GM12878 (cell line): ENCODE measurements at places on chromosomes 1 and 21.

DNA sequence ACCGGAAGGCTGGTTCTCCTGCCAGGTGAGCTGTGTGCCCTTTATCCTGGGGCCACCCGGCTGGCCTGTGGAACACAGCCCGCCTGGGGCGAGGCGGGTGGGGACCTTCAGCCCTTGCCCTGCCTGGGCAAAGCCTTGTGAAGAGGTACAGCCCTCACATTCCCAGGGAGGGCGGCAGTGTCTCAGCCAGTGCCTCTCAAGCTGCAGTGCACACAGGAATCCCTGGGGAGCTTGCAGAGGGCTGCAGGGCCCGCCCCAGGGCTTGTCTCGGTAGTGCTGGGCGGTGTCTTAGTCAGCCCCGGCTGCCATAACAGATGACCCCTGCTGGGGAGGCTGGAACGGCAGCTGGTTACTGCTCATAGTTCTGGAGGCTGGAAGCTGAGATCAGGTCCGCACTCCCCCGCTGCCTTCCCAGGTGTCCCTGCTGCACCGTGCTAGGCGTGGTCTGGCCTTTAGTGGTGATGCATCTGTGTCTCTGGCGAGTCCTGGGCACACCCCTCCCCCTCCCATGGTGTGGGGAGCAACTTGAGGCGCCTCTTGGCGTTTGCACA is 12.6 kb downstream of the DFFB start:
- no peak for DNase-seq
- H3K4me1 ChIP-seq: peaks cover 6% of the 10 kb centered on the region
- no peaks in the 10 kb centered on the region for H3K27me3 ChIP-seq
- H3K4me3 ChIP-seq: no peak overlapping the region

DNA sequence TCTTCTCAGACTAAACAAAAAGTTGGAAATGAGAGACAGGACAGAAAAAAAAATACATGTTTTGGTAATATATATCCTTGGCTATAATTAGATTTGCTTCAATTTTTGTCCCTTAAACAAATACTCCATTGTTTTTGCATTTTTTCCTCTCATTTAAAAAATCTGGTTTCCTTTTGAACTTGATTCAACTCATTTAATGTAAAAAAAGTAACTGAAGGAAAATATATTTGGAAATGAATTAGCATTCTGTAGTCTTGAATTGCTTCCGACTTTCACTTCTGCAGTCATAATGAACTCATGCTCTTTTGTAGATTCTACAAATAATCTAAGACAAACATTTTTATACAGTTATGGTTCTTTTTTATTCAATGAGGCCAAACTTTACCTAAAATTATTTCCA is 309.1 kb downstream of the HMCN1 start:
- H3K27ac ChIP-seq: no peak overlapping the region
- H3K36me3 ChIP-seq: no peaks in the 10 kb centered on the region
- H3K27me3 ChIP-seq: no peaks in the 10 kb centered on the region

- H3K4me3 ChIP-seq: no peak overlapping the region
- no peaks in the 10 kb centered on the region for H3K36me3 ChIP-seq
- no peak overlapping the region for H3K27ac ChIP-seq
- no peaks in the 10 kb centered on the region for H3K27me3 ChIP-seq
- DNase-seq: no peak
- H3K4me1 ChIP-seq: no peaks in the 10 kb centered on the region
These were observed 252.1 kb upstream of the CACYBP start for GRCh38 chr1:174747613-174748012.

DNA sequence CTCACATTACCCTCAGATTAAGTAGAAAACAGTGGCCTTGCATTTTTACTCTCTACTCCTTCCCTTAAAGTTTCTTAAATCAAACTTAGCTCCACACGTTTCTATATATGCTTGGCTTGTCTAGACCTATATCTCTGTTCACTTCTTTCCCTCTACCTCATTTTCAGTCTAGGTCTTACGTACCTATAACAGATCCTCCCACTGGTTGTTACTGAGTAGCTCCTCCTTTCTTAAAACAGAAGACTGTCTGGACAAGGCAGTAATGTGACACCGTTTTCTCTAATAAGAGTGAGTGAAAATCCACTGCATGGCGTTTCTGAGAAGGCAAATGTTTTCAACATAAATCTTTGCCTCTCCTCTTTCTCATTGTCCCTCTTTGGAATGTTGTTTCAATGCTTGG is 211.7 kb upstream of the POGK start:
- H3K36me3 ChIP-seq: no peaks in the 10 kb centered on the region
- no peaks in the 10 kb centered on the region for H3K27me3 ChIP-seq
- H3K4me3 ChIP-seq: no peak overlapping the region
- no peak for DNase-seq

DNA sequence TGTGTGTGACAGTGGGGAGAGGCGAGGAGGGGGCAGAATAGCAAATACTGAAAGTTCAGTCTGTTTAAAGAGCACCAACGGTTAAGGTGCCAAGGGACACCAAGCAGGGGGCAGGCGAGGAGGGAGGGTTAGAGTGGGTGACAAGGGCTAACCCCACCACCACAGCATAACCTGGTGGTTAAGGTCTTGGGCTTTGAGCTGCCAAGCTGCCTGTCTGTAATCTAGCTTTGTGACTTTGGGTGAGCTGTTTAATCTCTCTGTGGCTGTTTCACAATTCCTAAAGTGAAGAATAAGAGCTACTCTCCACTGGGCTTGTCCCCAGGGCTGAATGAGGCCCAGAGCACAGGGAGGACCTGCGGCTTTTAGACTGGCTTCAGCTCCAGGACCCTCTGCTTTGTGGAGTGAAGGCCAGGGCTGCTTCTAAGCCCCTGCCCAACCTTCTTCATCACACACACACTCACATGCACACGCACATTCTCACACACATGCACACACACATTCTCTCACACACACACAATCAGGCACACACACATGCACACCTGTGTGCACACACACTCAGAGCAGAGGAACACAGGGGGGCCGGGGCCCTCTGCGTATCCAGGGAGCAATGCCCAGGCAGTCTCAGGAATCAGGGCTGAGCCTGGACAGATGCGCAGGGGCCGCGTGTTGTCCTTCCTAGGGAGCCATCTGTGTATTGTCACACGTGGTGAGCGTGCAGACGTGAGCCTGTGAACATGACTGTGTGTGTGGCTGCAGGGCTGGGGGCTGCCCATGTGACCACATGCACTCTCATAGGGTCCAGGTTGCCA is 101.6 kb upstream of the TARDBP start:
- H3K27ac ChIP-seq: no peak overlapping the region
- H3K4me3 ChIP-seq: no peak overlapping the region
- DNase-seq: no peak
- no peaks in the 10 kb centered on the region for H3K36me3 ChIP-seq

DNA sequence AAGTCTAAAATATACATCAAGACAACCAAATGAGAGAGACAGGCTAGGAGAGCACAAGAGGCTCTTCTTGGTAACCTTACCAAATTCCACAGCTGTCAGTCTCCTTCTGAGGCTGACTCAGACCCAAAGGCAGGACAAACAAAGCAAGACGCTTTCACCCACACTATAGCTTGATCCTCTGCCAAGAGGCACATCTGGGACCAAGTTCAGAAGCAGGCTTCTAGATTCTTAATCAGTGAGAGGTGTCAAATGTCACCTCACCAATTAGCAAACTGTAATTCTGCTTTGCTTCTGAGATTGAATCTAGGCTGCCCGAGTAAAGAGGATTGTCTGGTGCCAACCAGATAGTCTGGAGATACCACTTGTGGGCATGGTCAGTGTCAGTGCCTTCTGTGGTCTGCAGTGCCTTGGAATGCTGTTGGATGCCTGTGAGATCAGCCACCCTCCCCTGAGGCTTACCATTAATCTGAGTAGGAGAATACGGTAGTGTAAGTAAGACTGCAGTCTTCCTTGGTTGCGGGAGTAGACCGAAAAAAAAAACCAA is 151.0 kb downstream of the FMN2 start:
- H3K4me3 ChIP-seq: no peak overlapping the region
- H3K27me3 ChIP-seq: no peaks in the 10 kb centered on the region
- DNase-seq: no peak
- no peaks in the 10 kb centered on the region for H3K36me3 ChIP-seq
- no peaks in the 10 kb centered on the region for H3K4me1 ChIP-seq
- H3K27ac ChIP-seq: no peak overlapping the region

DNA sequence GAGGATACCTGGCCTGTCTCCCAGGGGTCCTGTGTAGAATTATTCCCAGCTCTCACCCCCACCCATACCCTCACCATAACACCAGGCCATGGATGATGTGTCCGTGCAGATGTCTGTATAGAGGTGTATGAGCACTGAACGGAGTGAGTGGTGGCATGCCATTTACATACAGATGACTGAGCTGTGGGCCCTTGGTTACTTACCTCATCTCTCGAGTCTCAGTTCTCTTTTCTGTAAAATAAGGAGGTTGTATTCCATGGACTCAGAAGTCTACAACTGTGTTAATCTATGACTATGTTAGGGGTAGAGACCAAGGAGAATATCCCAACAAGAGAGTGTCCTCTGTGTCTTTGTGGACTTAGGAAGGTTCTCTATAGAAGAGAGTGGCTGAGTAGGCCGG is 65.6 kb upstream of the CD1D start:
- no peak overlapping the region for H3K27ac ChIP-seq
- no peak for DNase-seq
- H3K27me3 ChIP-seq: peaks cover 19% of the 10 kb centered on the region

GRCh38 chr1:164163289-164163849 is 395.6 kb upstream of the PBX1 start:
- no peak for DNase-seq
- H3K27me3 ChIP-seq: no peaks in the 10 kb centered on the region
- H3K27ac ChIP-seq: no peak overlapping the region
- H3K36me3 ChIP-seq: no peaks in the 10 kb centered on the region
- no peak overlapping the region for H3K4me3 ChIP-seq

DNA sequence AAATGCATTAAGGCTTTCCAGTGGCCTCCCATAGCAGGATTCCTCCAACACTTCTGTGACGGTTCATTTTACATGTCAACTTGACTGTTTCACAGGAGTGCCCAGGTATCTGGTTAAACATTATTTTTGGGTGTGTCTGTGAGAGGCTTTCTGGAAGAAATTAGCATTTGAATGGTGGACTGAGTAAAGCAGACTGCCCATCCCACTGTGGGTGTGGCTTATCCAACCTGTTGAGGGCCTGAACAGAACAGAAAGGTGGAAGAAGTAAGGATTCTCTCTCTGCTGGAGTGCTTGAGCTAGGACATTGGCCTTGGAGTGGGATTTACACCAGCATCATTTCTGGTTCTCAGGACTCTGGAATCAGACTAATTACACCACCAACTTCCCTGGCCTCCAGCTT is 85.6 kb downstream of the RGS7 start:
- no peaks in the 10 kb centered on the region for H3K27me3 ChIP-seq
- no peaks in the 10 kb centered on the region for H3K36me3 ChIP-seq
- H3K4me1 ChIP-seq: no peaks in the 10 kb centered on the region
- no peak overlapping the region for H3K27ac ChIP-seq
- DNase-seq: no peak

GRCh38 chr1:33365560-33365997 is 44.7 kb upstream of the A3GALT2 start:
- no peaks in the 10 kb centered on the region for H3K4me1 ChIP-seq
- H3K36me3 ChIP-seq: no peaks in the 10 kb centered on the region
- no peaks in the 10 kb centered on the region for H3K27me3 ChIP-seq
- no peak for DNase-seq

GRCh38 chr1:234047123-234047522 is 142.6 kb downstream of the SLC35F3 start:
- no peak overlapping the region for H3K4me3 ChIP-seq
- no peaks in the 10 kb centered on the region for H3K4me1 ChIP-seq
- DNase-seq: no peak
- H3K36me3 ChIP-seq: no peaks in the 10 kb centered on the region
- H3K27ac ChIP-seq: no peak overlapping the region

GRCh38 chr1:204196068-204196795 is at the start of gene KISS1:
Gene KISS1, minus strand, starts transcription at chr1:204196491. Its CDS starts 3,615 bp downstream, at chr1:204192876.
- H3K27ac ChIP-seq: no peak within 1 kb of the TSS
- H3K4me3 ChIP-seq: no peak within 1 kb of the TSS
- no peaks in the 10 kb centered on the region for H3K4me1 ChIP-seq
- H3K27me3 ChIP-seq: peaks cover 3% of the 10 kb centered on the region; the same call in 1 of the 2 replicates
- DNase-seq: no peak

DNA sequence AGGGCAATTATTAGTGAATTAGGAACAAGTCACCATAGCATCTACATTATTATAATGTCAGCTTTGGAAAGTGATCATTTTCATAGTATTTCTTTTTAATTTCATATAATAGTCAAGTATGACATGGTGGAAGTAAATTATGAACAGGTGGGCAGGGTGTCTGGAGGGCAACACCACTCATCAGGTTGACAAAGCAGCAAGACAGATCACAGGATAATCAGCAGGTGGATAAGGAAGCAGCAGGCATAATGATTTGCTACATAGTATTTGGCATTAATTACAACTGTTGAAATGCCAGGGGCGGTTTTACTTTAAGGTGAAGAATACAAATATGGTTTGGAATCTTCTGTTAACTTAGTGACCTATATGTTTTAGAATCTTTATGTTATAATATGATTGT is 1342.2 kb downstream of the PLA2G4A start:
- H3K27me3 ChIP-seq: no peaks in the 10 kb centered on the region
- H3K4me1 ChIP-seq: no peaks in the 10 kb centered on the region
- no peak overlapping the region for H3K4me3 ChIP-seq
- no peaks in the 10 kb centered on the region for H3K36me3 ChIP-seq
- DNase-seq: no peak

DNA sequence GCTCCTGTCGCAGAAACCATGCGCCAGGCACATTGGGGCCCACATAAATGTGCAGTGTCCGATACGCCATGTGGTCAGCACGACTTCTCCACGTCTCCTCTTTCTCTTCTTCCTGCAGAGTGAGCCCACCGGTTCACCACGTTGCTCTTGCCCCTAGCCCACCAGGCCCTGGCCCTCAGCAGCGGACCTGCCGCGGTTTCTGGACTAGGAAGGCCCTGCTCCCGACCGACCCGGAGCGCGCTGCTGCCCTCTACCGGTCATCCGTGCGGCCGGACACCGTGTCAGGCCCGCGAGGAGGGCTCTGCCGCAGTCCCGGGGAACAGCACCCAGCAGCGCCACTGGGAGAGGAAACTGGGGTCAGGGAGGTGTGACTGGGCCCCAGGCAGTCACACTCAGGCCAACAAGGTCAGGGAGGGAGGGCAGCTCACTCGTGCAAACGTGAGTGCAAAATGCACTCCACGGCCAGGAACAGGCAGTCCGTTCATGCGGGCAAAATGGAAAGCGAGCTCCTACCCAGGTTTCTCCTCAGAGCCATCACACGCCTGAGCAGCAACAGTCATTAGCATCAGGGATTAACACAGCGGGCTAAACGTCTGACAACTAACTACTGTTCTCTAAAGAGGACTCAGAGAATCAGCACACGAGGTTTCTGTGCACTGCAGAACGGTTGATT is 13.7 kb downstream of the TLR5 start:
- no peak overlapping the region for H3K4me3 ChIP-seq
- H3K27ac ChIP-seq: no peak overlapping the region
- DNase-seq: no peak
- H3K36me3 ChIP-seq: no peaks in the 10 kb centered on the region; the same call in 1 of the 2 replicates
- H3K4me1 ChIP-seq: no peaks in the 10 kb centered on the region
